Glomerular endothelial cell (primary cell): ENCODE measurements at places on chromosomes 13 and 19.

DNA sequence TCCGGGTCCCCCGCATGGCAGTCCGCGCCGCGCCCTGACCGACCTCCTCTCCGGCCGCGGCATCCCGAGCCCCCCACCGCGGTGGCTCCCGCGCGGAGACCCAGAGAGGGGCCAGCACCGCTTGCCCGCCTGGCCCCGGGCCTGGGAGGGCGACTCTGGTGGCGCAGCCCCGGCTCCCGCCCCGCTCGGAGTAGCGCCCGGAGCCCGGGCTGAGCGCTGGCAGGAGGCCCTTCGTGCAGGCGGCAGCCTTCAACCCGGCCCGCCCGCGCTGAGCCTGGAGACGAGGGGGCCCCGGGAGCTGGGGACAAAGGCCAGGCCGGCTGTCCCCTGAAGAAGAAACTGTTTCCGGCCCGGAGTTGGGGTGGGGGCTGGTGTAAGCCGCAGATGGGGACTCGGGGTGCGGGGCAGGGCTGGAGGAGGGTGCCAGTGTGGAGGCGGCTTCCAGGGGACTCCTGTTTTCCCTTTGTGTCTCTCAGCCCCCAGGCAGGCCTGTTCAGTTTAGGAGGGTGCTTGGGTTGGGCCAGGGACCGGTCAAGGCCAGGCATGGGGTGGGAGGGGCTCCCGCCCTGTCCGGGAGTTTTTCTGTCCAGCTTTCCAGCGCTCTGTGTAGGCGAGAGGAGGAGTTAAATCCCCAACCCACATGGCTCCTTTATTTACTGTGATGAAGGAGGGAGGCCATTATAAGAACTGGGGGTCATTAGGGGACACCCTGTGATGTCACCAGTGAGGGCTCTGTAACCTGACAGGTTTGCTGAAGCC lies 935 bp downstream of the LRP3 start:
- no peak for DNase-seq

- no peak for DNase-seq
Measured at GRCh38 chr13:33313504-33313903, 27.9 kb upstream of the STARD13 start.

DNA sequence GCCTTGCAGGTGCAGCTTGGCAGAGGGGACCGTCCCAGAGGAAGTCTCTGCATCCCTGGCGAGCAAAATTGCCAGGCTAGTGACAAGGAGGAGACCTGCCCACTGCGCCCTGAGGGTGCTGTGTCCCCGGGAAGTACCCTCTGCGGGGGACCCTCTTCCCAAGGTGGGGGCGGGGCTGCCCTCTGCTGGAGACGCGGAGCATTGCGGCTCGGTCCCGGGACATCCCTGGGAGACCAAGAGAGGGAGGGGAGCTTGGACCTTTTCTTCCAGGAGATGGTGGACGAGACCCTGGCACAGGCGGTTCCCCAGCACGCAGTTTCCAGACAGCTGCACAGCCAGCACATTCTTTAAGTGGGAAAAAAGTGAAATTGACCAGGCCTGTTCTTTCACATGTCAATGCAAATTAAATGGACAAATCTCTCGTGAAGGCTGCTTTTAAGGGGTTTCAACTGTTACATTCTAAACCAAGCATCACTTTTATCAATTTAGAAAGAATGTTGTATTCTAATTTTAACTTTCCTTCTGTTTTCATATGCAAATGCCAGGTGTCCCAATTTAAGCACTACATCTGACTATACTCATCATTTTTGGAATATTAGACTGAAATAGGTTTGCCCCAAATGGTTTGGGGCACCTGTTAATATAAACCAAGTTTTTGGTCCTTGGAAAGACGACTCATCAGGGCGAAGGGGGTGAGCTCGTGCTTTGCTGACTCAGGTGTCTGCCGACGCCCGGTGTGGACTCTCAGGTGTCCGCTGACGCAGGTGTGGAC lies 60.7 kb downstream of the MCF2L start:
- no peak for DNase-seq

GRCh38 chr19:3105641-3106508 lies 11.7 kb downstream of the GNA11 start:
- no peak for DNase-seq

GRCh38 chr13:82275644-82276043 lies 1606.6 kb downstream of the SLITRK1 start:
- no peak for DNase-seq

- no peak for DNase-seq
Measured at GRCh38 chr13:58238972-58239773, 607.6 kb downstream of the PCDH17 start.

DNA sequence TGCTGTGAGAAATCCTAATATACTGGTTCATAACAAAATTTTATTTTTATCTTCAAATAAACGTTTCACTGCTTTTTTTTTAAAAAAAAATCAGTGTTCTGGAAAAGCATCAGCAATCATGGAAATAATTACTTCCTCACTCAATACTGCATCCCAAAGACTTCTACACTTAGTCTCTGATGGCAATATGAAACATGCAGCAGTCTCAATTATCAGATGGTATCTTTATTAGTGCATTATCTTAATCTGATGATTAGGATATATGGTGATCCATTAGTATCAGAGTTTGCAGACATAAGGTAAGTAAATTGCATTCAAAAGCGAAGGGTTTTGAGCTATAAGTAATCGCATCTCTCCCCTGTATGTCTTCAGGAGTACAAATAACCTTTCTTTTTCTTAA lies 218.3 kb upstream of the EDNRB start:
- no peak for DNase-seq

DNA sequence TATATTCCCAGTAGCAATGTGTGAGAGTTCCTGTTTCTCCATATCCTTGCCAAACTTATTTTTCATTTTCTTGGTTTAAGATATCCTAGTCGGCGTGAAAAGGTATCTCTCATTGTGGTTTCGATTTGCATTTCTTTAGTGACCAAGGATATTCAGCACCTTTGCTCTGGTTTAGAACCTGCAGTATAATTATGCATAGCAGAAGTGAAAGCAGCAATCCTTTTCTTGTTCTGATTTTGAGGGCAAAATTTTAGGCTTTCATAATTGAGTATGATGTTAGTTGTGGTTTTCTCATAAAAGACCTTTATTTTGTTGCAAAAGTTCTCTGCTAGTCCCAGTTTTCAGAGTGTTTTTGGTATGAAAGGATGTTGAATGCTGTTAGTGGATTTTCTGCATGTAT lies 491.0 kb downstream of the FGF9 start:
- no peak for DNase-seq

DNA sequence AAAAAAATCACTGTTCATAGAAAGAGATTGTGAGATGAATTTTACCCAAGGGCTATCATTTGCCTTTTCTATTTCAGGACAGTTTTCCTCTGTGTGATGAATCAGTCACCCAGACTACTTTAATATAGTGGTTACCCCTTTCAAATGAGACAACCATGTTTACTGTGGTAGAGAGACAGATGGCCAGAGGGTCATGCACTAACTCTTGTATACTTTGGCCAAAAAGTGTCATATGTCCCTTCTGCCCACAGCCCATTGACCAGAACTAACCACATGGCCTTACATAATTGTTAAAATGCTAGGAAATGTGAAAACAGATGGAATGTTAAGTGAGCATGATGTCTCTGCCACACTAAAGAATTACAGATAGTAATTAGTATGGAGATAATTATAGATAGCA lies 498.7 kb downstream of the DACH1 start:
- no peak for DNase-seq

DNA sequence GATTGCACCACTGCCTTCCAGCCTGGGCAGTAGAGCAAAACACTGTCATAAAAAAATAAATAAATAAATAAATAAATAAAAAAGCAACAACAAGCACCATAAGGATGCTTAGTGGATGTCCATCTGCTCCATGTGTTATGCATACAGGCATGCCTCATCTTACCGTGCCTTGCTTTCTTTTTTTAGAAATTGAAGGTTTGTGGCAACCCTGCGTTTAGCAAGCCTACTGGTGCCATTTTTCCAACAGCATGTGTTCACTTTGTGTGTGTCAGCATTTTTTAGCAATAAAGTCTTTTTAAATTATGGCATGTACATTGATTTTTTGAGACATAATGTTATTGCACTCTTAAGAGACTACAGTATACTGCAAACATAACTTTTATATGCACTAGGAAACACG lies 68.3 kb downstream of the PEPD start:
- no peak for DNase-seq

DNA sequence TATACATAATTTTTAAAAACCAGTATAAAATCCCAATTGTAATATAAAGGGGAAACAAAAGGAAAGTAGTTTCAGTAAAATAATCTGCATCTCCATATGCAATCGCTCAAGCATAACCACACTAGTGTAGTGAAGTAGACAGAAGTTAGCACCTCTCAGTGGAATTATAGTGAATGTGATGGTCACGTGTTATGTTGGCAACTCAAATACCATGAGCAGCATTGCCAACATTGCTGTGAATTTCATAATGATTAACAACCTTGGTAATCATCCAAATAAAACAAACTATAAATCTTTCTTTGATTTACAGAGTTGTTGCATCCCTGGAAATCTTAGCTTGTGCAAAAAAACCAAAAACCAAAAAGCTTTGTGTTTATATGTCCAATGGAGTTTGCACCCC lies 77.3 kb upstream of the SIAH3 start:
- no peak for DNase-seq
